Osteoblast (primary cell): ENCODE measurements at places on chromosomes 5 and 9.

DNA sequence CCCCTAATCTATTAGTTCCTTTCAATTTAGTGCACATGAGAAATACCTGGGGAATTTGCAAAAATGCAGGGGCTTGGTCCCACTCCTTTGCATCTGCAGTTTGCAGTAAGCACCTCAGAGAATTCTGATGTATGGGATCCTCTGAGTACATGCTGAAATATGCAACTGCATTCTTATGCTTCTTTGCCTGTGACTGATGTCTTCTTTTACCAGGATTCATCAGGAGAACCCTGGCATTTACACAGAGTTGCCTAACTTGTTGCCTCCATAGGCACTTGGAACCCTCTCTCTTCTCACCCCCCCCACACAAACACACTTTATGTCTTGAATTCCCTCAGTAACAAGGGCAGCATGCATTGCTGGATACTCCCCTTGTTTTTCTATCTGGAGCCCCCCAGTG, 173.1 kb downstream of the KDM4C start:
- no peak for DNase-seq

DNA sequence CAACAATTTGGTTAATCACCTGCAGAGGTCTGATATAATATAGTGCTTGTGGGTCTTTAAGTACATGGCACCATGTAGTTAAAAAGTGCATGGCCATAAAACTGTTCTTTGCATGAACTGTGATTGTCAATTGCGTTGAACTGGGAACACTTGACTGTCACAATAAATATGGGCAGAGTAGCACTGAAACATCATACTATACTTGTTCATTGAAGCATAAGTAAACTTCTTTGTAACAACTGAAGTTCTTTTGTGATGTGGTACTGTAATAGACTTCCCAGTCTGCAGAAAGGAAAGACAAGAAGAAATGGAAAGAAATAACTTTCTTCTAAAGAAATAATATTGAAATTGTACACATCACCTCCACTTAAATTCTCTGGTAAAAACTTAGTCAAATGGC, 9.8 kb upstream of the NTRK2 start:
- no peak for DNase-seq

DNA sequence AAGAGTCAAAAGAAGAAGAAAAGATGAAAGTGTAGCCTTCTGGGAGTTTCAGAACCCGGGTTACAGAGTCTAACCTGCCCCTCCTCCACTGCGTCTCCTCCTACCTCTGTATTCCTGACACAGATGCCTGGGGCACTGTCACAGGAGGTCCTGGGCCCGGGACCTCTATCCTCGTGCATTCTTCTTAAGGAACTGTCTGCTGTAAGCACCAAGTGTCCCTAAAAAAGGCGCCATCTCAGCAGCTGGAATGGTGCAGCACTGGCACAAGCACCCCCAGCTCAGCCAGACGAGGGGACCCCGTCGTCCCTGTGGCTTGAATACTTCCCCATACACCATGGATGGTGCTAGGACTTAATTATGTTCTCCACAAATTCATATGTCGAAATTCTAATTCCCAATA, 35.8 kb upstream of the MVB12B start:
- no peak for DNase-seq

DNA sequence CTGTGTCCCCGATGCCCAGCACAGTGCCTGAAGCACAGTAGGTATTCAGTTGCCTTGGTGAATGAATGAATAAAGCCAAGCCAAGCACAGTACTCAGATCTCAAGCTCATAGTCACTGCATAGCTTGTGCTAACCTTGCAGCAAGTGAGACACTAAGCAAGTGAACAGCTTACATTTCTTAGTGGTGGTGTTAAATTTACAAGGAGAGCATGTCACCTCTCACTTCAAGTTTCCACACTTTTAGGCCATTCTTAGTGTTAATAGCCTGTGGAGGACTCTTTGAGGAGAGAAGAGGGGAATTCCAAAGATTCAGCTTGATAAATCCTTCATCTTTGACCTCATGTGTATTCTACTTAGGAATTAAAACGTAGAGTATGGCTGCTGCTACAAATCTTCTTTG, 104.7 kb downstream of the C9orf152 start:
- DNase-seq = no peak
